Activated CD8-positive, alpha-beta T cell treated with anti-CD3 and anti-CD28 coated beads for 36 hours (primary cell): ENCODE measurements at places on chromosomes 6 and 20.

DNA sequence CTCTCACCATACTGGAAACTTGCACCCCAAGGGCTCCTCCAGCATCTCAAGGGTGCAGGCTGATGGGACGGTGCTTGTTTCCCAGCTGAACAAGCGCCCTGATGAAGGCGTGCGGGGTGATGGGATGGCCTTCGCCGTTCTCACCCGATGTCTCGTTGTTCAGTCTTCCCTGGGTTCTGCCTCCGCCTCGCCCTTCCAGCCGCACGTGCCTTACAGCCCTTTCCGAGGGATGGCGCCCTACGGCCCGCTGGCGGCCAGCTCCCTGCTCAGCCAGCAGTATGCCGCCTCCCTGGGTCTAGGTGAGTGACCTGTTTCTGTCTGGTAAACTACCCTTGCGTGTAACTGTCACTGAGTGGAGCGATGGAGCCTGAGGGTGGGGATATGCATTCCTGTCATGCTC is 3.9 kb downstream of the LSM14B start:
- no peak overlapping the region for H3K27ac ChIP-seq
- DNase-seq = no peak
- no peak overlapping the region for H3K4me3 ChIP-seq
- H3K27me3 ChIP-seq = no peaks in the 10 kb centered on the region
- H3K4me1 ChIP-seq = peaks cover 24% of the 10 kb centered on the region

DNA sequence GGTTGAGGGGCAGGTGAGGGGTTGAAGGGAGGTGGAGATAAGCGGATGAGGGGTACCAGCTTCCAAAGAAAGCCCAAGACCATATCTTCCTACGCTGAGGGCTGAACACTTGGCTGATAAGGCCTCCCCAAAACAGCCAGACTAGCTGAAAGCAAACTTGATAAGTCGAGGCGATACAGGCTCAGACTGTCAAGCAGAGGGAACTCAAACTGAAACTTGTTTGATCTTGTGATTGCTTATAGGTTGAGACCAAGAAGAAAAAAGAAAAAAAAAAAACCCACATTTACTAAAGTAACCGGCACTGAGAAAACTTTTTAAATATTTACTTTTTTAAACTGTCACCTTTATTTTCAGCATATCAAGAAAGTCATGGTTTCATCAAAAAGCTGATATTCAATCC is 73.6 kb downstream of the TRERF1 start:
- peak overlapping the region; percentile 74 for H3K27ac ChIP-seq
- peaks cover 4% of the 10 kb centered on the region for H3K36me3 ChIP-seq
- peak; percentile 50 for DNase-seq
- no peaks in the 10 kb centered on the region for H3K27me3 ChIP-seq

- H3K27me3 ChIP-seq = no peaks in the 10 kb centered on the region
- H3K36me3 ChIP-seq = no peaks in the 10 kb centered on the region
- H3K4me1 ChIP-seq = no peaks in the 10 kb centered on the region
- no peak overlapping the region for H3K4me3 ChIP-seq
- DNase-seq = no peak
Measured at GRCh38 chr6:169370054-169370453, 116.4 kb upstream of the THBS2 start.

DNA sequence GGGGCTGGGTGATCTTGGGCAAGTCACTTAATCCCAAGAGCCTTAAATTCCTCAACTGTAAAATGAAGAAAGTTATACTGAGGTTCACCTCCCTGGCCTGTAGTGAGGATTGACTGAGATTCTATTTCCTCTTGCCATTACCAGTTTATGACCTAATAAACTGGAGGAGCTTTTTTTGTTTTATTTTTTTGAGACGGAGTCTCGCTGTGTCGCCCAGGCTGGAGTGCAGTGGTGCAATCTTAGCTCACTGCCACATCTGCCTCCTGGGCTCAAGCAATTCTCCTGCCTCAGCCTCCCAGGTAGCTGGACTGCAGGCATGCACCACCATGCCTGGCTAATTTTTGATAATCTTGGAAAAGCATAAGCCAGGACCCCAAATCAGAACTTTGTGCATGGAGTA is 161.4 kb upstream of the SNX9 start:
- H3K27ac ChIP-seq = no peak overlapping the region
- no peaks in the 10 kb centered on the region for H3K27me3 ChIP-seq
- H3K4me1 ChIP-seq = no peaks in the 10 kb centered on the region
- no peaks in the 10 kb centered on the region for H3K36me3 ChIP-seq
- no peak for DNase-seq
- no peak overlapping the region for H3K4me3 ChIP-seq

DNA sequence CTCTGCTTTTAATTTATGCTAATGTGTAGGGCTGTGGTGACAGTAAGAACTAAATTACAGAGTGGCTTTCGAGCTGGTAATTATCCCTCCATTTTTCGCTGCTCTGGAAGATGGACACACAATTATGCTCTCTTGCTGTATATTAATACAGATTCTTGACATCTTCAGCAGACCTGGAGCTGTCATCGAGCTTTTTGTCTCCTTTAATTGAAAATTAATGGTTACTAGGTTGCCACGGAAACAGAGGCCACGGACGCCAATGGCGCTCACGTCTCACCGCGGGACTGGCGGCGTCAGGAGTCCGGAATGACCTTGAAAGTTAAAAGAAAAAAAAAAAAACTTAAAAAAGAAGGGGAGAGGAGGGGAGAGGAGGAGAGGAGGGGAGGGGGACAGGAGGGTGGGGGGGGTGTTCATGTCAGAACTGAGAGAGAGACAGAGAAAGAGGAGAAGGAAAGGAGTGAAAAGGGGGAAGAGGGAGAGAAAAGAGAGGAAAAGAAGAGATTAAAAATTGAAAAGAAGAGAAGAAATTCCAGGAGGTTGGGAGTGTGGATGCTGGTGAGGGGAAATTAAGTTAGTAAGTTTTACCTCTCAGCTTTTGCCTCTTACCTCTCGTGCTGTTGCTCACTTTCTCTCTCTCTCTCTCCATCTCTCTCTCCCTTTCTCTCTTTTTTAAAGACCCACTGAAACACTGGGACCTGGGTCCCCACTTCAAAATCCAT is 22.1 kb upstream of the FOXP4 start:
- DNase-seq = no peak
- no peak overlapping the region for H3K4me3 ChIP-seq
- H3K27me3 ChIP-seq = peaks cover 14% of the 10 kb centered on the region
- no peak overlapping the region for H3K27ac ChIP-seq
- H3K4me1 ChIP-seq = no peaks in the 10 kb centered on the region

GRCh38 chr6:53066077-53066417 is 843 bp downstream of the FBXO9 start:
- peaks cover 51% of the 10 kb centered on the region for H3K4me1 ChIP-seq
- DNase-seq = peak; percentile 56
- H3K27ac ChIP-seq = peak overlapping the region; percentile 82
- H3K36me3 ChIP-seq = peaks cover 3% of the 10 kb centered on the region
- no peaks in the 10 kb centered on the region for H3K27me3 ChIP-seq
- H3K4me3 ChIP-seq = peak overlapping the region; percentile 86

- no peaks in the 10 kb centered on the region for H3K36me3 ChIP-seq
- no peak overlapping the region for H3K4me3 ChIP-seq
- peaks cover 40% of the 10 kb centered on the region for H3K4me1 ChIP-seq
Measured at GRCh38 chr6:90444160-90444714, 142.6 kb downstream of the MAP3K7 start.

DNA sequence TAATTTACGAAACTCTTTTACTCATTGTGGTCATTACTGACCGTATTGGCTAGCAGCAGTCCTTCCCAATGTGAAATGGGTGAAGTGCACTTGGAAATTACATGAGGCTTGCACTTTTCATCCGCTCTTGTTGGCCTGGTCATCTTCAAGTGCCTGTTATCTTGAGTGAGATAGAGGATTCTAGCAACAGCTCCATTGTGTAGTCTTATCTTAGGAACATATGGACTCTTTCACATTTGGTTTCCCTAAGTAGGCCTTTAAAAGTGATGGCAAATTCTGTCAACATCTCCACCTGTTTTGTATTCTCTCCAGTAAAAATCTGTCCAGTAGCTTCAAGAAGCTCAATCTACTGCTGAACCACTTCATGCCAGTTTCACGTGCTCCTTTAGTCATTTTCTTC is 114.8 kb upstream of the MARCKS start:
- no peaks in the 10 kb centered on the region for H3K36me3 ChIP-seq
- H3K27me3 ChIP-seq = peaks cover 5% of the 10 kb centered on the region
- no peak overlapping the region for H3K27ac ChIP-seq
- H3K4me3 ChIP-seq = no peak overlapping the region

GRCh38 chr6:815348-815738 is 122.4 kb upstream of the EXOC2 start:
- H3K27me3 ChIP-seq = peaks cover 5% of the 10 kb centered on the region
- no peaks in the 10 kb centered on the region for H3K36me3 ChIP-seq
- H3K4me3 ChIP-seq = no peak overlapping the region
- no peak for DNase-seq

DNA sequence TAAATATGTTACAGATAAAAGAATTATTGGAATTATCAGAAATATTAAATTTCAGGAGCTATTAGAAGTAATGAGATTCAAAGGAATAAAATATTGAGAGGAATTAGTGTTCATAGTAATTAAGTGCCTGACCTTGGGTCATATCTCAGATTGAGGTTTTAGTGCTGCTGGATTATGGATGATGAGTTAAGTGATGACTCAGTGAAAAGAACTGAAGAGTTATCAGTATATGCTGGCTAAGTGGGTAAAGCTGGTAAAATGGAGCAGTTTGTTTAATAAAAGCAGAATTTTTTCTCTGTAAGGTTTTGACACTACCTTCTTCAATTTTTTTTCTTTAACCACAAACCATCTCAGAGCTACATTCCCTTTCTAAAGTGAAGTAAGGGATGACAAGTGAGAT is 206.7 kb downstream of the MANEA start:
- DNase-seq = no peak
- H3K36me3 ChIP-seq = no peaks in the 10 kb centered on the region
- no peak overlapping the region for H3K27ac ChIP-seq
- no peaks in the 10 kb centered on the region for H3K4me1 ChIP-seq

- peaks cover 4% of the 10 kb centered on the region for H3K27me3 ChIP-seq
- DNase-seq = no peak
- no peaks in the 10 kb centered on the region for H3K4me1 ChIP-seq
- H3K27ac ChIP-seq = no peak overlapping the region
- H3K4me3 ChIP-seq = no peak overlapping the region
- no peaks in the 10 kb centered on the region for H3K36me3 ChIP-seq
Measured at GRCh38 chr6:145530454-145530853, 204.9 kb downstream of the EPM2A start.

DNA sequence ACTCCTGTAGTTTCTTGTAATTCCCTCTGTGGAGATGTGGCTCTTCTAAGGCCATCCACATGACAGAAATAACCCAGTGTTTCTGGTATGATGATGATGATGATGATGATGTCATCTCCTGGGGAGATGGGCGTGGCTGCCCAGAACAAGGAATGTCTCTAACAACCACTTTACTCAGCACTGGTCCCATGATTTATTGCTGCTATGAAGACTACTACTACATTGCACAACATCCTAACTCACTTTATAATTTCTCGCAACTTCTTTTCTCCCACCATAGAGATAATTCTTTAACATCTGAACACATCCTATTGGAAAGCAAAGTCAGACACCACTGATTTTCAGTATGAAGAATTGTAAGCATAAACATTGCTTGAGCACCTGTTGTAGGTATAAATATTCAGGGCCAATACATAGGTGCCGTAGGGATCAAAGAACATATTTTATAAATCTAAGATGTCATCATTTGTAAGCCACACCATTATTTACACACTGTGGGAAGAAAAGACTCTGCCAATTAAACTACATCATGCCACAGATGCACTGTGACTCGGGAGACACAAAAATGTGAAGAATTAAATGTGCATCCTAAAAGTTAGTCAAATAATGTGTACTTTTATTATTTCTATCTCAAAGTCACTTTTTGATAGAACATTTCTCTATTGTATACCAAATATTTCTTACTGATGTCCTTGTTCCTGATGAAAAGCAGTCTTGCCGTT is 6.4 kb downstream of the TPMT start:
- no peak overlapping the region for H3K27ac ChIP-seq
- H3K4me3 ChIP-seq = no peak overlapping the region
- peaks cover 26% of the 10 kb centered on the region for H3K4me1 ChIP-seq
- H3K36me3 ChIP-seq = peaks cover 6% of the 10 kb centered on the region

GRCh38 chr20:24332956-24333355 is 136.5 kb upstream of the SYNDIG1 start:
- no peak for DNase-seq
- peaks cover 12% of the 10 kb centered on the region for H3K4me1 ChIP-seq

GRCh38 chr20:47252879-47253307 is 103.6 kb downstream of the ZMYND8 start:
- H3K36me3 ChIP-seq = peaks cover 43% of the 10 kb centered on the region
- peak overlapping the region; percentile 53 for H3K27ac ChIP-seq
- peaks cover 9% of the 10 kb centered on the region for H3K4me1 ChIP-seq
- no peaks in the 10 kb centered on the region for H3K27me3 ChIP-seq
- H3K4me3 ChIP-seq = no peak overlapping the region

- no peak for DNase-seq
- H3K27me3 ChIP-seq = no peaks in the 10 kb centered on the region
- no peak overlapping the region for H3K4me3 ChIP-seq
- H3K4me1 ChIP-seq = no peaks in the 10 kb centered on the region
Measured at GRCh38 chr6:43947860-43948259, 177.8 kb downstream of the VEGFA start.

DNA sequence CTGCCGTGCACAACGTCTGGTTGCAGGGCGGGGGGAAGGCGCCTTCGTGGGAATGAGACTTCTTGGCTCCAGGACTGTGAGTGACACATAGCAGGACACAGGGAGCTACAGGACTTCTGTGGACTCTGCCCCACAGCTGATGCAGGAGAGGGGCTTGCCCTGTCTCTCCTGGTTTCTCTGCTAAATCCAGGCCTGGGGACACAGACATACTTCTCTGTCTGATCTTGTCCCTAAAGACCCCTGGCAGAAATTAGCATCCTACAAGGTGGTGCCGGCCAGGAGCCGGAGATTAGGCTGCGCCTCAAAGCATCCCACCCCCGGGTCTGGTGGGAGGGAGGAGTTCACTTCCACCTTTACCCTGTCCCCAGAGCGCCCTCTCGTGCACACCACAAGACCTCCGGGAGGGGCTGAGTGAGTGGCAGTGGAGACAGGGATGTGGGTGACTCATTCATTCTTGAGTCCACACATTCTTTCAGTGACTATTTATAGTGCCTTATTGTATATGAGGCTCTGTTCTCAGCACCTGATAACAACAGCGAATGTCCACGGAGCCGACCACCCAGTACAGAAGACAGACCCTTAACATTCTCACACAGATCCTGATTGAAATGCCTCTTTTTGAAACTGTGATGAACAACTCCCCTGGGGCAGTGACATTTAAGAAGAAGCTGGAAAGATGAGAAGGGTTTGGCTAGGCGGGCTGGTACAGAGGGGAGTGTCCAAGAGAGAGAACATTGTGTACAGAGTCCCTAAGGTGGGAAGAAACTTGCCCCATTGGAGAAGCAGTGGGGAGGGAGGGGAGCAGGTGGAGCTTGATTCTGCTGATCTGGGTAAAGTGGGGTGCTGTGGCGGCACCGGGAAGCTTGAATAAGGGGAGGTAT is 39.0 kb downstream of the GMPR start:
- H3K4me1 ChIP-seq = peaks cover 8% of the 10 kb centered on the region
- peak; percentile 64 for DNase-seq
- H3K27ac ChIP-seq = no peak overlapping the region
- H3K4me3 ChIP-seq = no peak overlapping the region
- no peaks in the 10 kb centered on the region for H3K27me3 ChIP-seq
- no peaks in the 10 kb centered on the region for H3K36me3 ChIP-seq

- no peaks in the 10 kb centered on the region for H3K36me3 ChIP-seq
- H3K4me1 ChIP-seq = no peaks in the 10 kb centered on the region
- H3K27ac ChIP-seq = no peak overlapping the region
- H3K27me3 ChIP-seq = peaks cover under 1% of the 10 kb centered on the region
- DNase-seq = no peak
Measured at GRCh38 chr20:62359491-62360121, 7.5 kb downstream of the LAMA5 start.

- H3K27ac ChIP-seq = no peak overlapping the region
- DNase-seq = no peak
- no peaks in the 10 kb centered on the region for H3K4me1 ChIP-seq
- H3K36me3 ChIP-seq = no peaks in the 10 kb centered on the region
Measured at GRCh38 chr6:22132656-22133055, 164.2 kb downstream of the PRL start.
